ENCODE measurements at places on chromosomes 2 and 18. TPM values are rescaled to one million over a fixed set of nuclear protein-coding genes. Genes with fewer than 3 reads are reported as not detected.

DNA sequence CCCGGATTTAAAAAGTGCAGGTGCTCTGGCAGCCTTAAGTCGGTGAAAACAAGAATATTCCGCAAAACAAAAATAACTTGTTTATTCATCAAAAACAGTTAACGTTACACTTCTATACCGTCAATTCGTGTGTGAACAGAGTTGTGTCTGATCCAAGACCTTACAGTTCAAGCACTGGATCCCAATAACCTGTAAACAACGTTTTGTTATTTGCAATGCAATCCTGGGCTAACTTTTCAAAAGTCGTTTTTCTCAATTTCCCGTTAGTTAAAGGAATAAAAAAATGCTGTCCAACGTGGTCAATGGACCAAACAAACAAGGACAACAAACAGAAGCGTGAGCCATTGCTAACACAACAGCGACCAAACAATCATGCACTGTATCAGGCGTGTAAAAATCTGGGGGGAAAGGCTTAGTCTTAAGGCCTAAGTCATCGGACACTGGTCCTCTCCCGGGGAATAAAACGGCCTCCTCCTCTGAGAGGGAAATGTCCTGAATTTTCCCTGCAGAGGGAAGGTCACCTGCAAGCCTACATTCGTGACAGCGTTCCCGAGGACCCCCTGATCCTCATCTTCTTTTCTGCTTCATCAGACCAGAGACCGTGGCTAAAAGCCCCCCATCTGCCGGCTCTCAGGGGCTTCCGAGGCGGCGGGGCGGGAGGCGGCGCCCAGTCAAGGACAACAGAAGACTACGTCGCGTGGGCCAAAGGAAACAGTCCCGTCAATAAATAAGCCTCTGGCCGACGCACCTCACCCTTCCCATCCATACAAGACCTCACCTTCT, 490 bp downstream of the NDUFS1 start:
- peak overlapping the region; percentile 99 for H3K27ac ChIP-seq
- DNase-seq, result no peak
- H3K4me3 ChIP-seq, result peak overlapping the region; percentile 98
- peaks cover 33% of the 10 kb centered on the region for H3K4me1 ChIP-seq
- H3K27me3 ChIP-seq, result no peaks in the 10 kb centered on the region

DNA sequence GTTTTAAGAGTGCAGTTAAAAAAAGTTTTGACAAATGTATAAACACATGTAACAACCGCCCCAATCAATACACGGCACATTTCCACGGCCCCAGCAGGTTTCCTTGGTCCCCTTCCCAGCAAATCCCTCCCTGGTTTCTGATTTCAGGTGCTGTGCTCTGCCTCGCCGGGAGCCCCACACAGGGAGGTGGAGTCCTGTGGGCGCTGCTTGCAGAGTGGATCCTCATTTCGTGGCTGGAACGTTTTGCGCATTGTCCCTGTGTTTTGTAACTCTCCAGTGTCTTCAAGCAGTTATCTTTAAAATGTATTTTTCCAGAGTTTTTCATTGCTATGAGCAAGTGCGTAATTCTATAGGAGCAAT, 124.8 kb downstream of the GALR1 start:
- H3K4me1 ChIP-seq, result peaks cover 2% of the 10 kb centered on the region
- H3K27ac ChIP-seq, result no peak overlapping the region
- peaks cover 13% of the 10 kb centered on the region for H3K27me3 ChIP-seq
- H3K4me3 ChIP-seq, result no peak overlapping the region

DNA sequence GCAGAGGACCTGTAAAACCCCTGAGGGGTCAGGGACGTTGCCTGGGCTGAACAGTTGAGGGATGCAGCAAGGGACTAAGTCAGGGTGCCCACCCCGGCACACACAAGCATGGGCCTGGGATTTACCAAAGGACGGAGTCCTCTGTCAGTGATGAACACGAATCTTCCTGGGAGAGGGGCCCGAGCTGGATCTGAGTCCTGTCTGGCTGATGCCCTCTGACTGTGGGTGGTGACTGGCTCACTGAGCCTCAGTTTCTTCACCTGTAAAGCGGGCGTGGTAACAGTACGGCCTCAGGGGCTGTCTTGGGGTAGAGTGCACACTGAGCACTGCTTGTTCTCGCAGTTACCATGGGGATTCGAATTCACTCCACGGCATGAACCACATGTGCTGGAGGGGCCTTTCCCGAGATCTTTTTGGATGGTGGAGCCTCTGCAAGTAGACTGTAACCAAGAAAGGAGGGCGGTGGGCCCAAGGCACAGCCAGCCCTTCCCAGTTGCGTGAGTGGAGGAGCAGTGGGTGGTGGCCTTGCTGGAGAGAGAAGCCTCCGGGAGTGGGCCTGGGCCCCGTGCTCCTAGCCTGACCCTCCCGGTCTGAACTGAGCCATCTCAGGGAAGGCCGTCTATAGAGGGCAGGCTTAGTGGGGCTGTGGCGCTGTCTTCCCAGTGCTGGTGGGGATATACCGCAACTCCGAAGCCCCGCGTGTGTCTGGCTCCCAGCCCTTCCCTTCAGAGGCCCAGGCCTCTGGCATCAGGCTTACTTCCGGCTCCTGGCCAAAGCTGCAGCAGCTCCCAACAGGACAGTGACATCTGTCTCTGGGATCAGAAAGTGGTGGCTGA, 130.8 kb upstream of the HS6ST1 start:
- H3K27me3 ChIP-seq, result peaks cover 20% of the 10 kb centered on the region
- no peak for DNase-seq
- no peaks in the 10 kb centered on the region for H3K4me1 ChIP-seq
- no peak overlapping the region for H3K4me3 ChIP-seq

DNA sequence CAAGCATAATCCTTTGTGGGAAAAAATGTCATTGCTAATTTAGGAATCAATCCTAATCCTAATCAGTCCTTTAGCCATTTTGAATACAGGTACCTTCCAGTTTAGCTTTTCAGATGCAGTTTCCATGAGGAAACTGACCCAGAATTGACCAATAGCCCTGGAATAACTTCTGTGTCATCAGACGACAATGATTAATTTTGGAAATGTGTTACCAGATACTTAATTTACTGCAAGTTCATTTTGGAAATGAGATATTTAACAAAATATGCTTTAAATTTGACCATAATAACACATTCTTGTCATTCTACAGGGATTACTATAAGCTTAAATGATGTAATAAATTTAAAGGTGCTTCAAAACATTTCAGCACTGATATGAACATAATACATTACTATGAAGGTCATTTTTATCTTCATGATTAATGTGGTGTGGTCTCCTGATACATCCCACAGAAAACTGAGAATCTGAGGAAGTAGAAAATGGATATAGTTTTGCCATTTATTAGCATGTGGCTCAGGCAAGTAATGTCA, 129.8 kb upstream of the SH3BP4 start:
- DNase-seq, result no peak
- no peaks in the 10 kb centered on the region for H3K36me3 ChIP-seq
- H3K27ac ChIP-seq, result no peak overlapping the region
- H3K4me3 ChIP-seq, result no peak overlapping the region
- H3K4me1 ChIP-seq, result no peaks in the 10 kb centered on the region

DNA sequence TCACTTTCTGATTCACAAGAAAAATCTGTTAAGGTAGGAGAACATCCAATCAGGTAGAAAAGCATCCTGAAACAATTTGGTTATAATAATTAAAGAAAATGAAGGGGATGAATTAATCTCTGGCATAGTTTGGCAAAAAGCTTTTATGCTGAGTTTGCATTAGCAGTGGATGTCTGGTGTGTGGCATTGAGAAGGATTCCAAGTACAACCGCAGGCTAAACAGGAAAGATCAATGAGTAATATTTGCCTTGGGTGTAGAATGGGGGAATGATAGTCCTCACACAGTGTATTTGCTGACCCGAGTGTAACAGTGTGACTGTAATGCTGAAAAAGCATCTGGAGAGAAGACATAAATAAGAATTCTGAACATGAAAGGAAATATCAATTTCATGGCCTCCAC, 68.3 kb upstream of the SESTD1 start:
- no peaks in the 10 kb centered on the region for H3K4me1 ChIP-seq
- no peak overlapping the region for H3K27ac ChIP-seq
- no peaks in the 10 kb centered on the region for H3K27me3 ChIP-seq
- no peaks in the 10 kb centered on the region for H3K36me3 ChIP-seq

DNA sequence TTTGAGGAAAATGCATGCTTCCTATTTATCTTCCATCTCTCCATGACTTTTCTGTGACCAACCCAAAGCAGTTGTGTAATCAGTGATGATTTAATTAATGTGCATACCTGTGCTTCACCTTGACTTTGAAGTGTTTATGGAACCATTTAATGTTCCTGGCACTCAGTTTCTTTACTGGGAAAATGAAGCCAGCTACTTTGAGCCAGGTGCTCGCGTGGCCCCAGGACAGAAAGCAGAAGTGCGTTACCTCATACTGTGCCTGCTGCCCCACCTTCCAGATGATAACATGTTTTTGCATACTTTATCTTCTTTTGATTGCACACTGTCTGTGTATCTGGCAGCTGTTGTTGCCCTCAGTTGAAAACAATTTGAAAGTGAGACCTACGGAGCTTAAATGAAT, 61.3 kb downstream of the PMAIP1 start:
- H3K36me3 ChIP-seq, result peaks cover 5% of the 10 kb centered on the region
- peaks cover 53% of the 10 kb centered on the region for H3K27me3 ChIP-seq
- DNase-seq, result no peak
- H3K27ac ChIP-seq, result no peak overlapping the region

Gene PLGLB1
- total RNA-seq, result 2.3 TPM

Gene GKN2
- total RNA-seq, result not detected

Gene LRRC30
- not detected for total RNA-seq

Data from T-helper 17 cell (primary cell).